ENCODE measurements at places on chromosomes 2 and 18.

GRCh38 chr2:98506881-98507280 is 62.2 kb downstream of the INPP4A start:
- DNase-seq = no peak

GRCh38 chr18:39862341-39862740 is 2092.7 kb upstream of the PIK3C3 start:
- no peak for DNase-seq

GRCh38 chr2:209990838-209991237 is 11.6 kb upstream of the RPE start:
- DNase-seq = no peak

DNA sequence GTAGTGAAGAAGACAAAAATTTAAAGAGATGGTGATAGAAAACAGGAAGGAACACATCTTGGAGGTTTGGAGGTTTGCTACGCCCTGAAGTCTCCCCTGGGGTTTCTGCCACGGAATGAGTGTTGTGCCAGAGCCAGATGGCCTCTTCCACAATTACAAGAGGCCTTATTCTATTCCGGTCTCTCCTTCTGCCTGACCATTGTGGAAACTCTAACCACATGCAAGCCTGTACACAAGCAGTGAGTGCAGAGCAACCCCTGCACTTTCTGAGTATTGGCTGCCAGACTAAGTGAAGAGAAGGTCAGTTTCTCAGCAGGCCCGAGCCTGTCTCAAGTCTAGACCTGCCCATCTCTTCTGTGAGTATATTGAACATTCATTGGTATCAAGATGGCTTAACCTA is 22.7 kb upstream of the MYO1B start:
- no peak for DNase-seq

DNA sequence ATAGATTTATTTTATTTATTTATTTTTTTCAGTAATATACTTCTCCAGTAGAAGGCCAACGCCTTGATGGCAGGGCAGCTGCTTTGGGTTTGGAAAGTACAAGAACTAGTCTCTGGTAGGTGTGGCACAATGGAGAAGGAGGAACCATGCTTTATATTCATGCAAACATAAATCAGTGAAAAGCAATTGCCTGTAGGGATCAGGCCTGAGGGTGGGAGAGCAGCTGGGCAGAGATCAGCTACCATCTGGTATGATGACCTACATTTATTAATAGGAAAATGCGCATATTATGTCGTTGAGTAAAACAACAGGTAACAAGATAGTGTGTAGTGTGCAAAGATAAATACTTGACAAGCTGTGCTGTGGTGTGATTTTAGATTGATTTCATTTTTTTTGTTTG is 120.4 kb upstream of the TLK1 start:
- DNase-seq = no peak

Data from stimulated activated CD8-positive, alpha-beta memory T cell treated with anti-CD3 and anti-CD28 coated beads, Interleukin-2, amount 100 ng/mL, for 1 hour (primary cell).